Activated T-cell treated with anti-CD3 and anti-CD28 coated beads, Interleukin-2, amount 50 U/mL, for 72 hours (primary cell): ENCODE measurements at places on chromosomes 3 and 15.

- H3K27me3 ChIP-seq: no peaks in the 10 kb centered on the region
- peaks cover 11% of the 10 kb centered on the region for H3K4me1 ChIP-seq
- no peaks in the 10 kb centered on the region for H3K36me3 ChIP-seq
- no peak overlapping the region for H3K27ac ChIP-seq
- no peak overlapping the region for H3K4me3 ChIP-seq
Measured at GRCh38 chr3:31523543-31523942, 9.2 kb upstream of the STT3B start.

GRCh38 chr15:76932135-76932966 is 802 bp downstream of the RCN2 start:
- peak overlapping the region; percentile 67 for H3K27ac ChIP-seq
- H3K36me3 ChIP-seq: peaks cover 12% of the 10 kb centered on the region
- peak overlapping the region; percentile 86 for H3K4me3 ChIP-seq
- no peaks in the 10 kb centered on the region for H3K27me3 ChIP-seq
- no peak for DNase-seq
- peaks cover 55% of the 10 kb centered on the region for H3K4me1 ChIP-seq

DNA sequence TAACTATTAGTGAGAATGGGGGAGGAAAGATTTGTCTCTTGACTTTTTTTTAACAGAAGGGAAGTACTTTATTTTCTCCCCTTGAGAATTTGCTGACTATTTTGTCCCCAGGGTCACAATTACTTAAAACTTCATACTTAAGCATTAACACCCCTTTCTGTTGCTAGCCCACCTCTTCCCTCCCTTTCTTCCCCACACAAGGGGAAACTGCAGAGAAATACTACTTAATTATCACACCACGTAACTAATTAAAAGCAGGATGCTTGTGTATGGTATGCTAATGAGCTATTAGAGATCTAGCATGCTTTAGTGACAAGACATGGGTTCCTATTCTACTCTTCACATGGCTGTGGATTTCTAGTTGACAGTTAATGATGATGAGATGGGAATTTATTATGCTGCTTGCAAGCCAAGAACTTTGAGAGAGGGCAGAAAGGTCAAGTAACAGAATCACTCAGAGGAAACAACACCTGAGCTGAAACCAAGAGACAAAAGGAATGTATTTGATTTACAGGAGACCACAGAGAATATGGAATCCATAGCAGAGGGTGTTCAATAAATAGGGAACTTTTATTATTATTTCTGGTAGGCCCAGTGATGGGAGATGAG is 179.2 kb downstream of the LSAMP start:
- H3K4me3 ChIP-seq: no peak overlapping the region
- no peaks in the 10 kb centered on the region for H3K27me3 ChIP-seq
- no peak overlapping the region for H3K27ac ChIP-seq
- H3K36me3 ChIP-seq: no peaks in the 10 kb centered on the region

GRCh38 chr3:131236421-131236820 is 145.2 kb upstream of the NUDT16 start:
- H3K36me3 ChIP-seq: no peaks in the 10 kb centered on the region
- no peak overlapping the region for H3K27ac ChIP-seq
- H3K27me3 ChIP-seq: no peaks in the 10 kb centered on the region
- H3K4me1 ChIP-seq: no peaks in the 10 kb centered on the region
- no peak for DNase-seq

DNA sequence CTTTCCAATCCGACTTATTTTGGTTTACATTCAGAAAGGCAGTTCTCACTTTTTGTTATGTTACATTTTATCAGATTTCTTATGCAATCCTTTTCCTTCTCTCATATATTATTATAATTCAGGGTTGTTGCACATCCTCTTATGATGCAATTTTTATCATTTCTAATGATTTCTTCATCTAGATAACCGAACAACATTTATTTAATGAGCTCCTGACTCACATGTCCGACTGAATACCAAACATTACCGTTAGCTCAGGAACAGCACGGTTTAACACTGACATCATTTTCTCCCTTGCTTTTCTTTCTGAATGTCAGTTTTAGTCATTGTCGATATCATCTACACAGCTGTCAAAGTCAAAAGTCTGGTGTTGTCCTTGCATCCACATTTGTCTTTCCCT is 199.2 kb downstream of the BCHE start:
- no peak overlapping the region for H3K27ac ChIP-seq
- H3K4me1 ChIP-seq: no peaks in the 10 kb centered on the region
- no peak for DNase-seq
- no peak overlapping the region for H3K4me3 ChIP-seq
- no peaks in the 10 kb centered on the region for H3K36me3 ChIP-seq

GRCh38 chr3:194584866-194585265 is 48.4 kb downstream of the TMEM44 start:
- peak; percentile 41 for DNase-seq
- H3K27ac ChIP-seq: peak overlapping the region; percentile 100
- H3K27me3 ChIP-seq: no peaks in the 10 kb centered on the region
- peak overlapping the region; percentile 97 for H3K4me3 ChIP-seq

DNA sequence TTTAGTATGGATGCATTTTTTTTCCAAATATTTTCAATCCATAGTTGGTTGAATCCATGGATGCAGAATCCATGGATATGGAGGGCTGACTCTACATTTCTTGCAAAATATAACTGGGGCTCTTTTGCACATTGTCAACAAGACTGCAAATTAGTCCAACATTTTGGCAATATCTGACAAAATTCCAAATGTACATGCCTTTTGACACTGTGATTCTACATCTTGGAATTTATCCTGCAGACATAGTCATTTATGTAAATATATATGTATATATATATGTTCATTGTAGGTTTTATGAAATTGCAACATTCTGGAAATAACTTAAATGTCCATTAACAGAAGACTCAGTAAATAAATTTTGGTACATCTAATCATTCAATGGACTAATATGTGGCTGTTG is 203.0 kb downstream of the THRB start:
- DNase-seq: no peak
- no peak overlapping the region for H3K27ac ChIP-seq
- no peak overlapping the region for H3K4me3 ChIP-seq
- H3K36me3 ChIP-seq: no peaks in the 10 kb centered on the region
